Stimulated activated CD8-positive, alpha-beta memory T cell treated with anti-CD3 and anti-CD28 coated beads, Interleukin-7, amount 100 ng/mL, for 4 hours (primary cell): ENCODE measurements at places on chromosomes 7 and 10.

DNA sequence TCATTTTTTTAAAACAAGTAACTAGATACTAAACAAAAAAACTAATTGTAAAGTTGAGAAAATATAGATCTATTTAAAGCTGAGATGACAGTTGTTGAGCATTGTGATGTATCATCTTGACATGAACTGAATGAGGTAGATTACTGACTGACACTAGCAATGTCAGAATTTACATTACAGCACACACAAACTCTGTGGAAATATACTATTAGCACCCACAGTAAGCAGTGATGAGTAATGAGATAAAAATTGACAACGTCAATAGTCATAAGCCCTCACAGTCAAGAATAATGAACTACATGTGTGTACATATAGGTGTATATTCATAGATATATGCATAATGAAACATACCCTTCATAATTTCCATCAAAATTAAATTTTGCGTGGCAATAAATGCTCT is 368.4 kb downstream of the TFEC start:
- DNase-seq = no peak

DNA sequence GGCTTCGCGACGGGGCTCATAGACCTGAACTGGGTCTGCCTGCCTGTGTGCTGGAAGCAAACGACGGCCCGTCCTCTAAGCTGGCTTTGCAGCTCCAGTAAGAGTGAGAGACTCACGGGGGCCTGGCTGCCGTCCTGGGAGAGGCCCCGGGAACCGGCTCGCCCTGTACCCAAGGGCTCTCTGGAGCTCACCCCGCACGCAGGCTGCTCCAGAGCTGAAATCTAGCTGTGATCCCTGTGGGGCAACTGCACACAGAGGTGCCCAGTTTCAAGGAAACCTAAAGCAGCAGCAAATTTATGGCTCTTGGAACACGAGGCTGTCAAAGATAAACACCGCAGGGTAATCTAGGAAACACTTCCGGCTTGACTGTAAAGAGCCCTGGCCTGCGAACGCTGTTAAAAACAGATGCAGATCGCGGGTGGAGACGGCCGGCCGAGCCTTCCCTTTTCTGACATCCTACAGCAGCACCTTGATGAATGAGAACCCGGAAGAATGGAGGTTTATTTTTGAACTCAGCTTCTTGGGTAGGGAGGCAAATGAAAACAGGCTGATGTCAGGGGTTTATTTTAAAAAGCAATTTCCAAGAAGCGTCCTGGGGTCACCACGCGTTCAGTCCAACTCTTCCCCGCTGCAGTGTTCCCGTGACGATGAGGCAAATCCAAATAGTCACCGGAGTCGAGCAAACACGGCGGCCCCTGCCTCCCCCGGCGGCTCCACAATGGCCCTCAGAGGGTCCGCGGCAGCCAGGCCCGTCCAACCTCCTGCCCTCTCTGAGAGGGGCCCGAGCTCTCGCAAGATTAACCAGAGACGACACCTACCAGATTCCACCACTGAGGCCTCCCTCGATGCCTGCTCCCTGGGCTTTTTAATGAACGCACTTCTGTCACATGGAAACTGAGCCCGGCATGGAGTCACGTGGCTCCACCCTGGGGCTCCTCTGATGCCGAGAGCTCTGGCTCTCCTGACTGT is 29.6 kb downstream of the AMZ1 start:
- no peak for DNase-seq

DNA sequence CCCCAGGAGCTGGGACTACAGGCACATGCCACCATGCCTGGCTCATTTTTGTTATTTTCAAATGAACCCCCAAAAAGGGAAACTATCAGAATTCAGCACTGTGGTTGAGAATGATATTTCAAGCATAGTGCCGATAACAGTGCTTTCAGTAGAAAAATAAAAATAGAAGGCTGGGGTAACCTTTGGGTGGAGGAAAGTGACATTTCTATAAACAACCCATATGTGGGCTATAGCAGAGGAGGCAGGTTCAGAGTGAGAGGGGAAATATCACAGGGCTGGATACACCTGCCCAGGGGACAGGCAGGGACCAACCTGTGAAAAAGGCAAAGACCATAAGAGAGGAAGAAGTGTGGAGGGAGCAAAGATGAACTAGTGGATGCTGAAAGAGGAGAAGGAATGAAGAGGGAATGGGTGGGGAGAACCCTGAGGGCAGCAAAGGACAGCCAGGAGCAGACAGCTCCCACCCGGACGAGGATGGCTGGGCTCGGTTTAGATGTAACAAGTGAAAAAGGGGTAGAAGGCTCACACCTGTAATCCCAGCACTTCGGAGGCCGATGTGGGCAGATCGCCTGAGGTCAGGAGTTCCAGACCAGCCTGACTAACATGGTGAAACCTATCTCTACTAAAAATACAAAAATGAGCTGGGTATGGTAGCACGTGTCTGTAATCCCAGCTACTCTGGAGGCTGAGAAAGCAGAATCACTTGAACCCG is 56.5 kb downstream of the MAP3K8 start:
- DNase-seq = no peak

- DNase-seq = no peak
Measured at GRCh38 chr7:158802535-158803366, 26.6 kb downstream of the ESYT2 start.

GRCh38 chr10:132477398-132478340 is 59.9 kb upstream of the INPP5A start:
- DNase-seq = no peak

- no peak for DNase-seq
Measured at GRCh38 chr7:33940503-33940902, 35.2 kb downstream of the BMPER start.

GRCh38 chr7:28106321-28106829 is 74.2 kb downstream of the JAZF1 start:
- DNase-seq = no peak

GRCh38 chr10:30928742-30929141 is 102.9 kb downstream of the ZNF438 start:
- no peak for DNase-seq

DNA sequence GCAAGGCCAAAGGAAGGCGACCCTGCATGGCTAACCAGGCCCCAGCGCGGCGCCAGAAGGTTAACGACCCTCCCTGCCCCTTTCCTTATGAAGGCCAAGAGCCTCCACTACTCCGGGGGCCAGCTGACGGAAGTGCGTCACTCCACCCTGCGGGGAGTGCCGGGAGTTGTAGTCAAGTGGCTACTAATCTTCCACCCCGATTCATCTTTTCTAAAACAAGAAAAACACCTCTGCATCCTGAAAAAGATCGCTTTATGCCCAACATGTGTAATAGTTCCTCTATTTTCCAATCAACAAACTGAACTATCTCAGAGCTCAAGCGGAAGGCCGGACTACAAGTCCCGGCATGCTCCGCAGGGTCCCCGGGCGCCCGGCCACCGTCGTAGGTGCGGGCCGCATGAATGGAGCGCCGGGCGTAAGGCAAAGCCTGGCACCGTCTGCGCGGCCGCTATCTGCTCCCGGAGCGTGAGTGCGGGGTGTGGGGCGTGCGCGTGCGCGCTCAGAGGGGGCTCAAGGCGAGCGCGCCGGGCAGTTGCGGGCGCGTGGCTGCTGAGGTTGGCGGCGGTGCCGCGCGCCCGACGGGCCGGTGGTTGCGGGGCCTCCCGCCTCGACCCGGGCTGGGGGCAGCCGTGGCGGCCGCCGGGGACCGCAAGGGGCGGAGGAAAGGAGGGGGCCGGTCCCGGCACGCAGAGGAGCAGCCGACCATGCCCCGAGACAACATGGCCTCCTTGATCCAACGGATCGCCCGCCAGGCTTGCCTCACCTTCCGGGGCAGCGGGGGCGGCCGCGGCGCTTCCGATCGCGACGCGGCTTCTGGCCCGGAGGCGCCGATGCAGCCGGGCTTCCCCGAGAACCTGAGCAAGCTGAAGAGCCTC is at the start of gene ADO:
ADO (plus strand) TSS at position 365 of the 875 bp plus-strand sequence; CDS start at position 705, 340 bp downstream.
- no peak for DNase-seq

DNA sequence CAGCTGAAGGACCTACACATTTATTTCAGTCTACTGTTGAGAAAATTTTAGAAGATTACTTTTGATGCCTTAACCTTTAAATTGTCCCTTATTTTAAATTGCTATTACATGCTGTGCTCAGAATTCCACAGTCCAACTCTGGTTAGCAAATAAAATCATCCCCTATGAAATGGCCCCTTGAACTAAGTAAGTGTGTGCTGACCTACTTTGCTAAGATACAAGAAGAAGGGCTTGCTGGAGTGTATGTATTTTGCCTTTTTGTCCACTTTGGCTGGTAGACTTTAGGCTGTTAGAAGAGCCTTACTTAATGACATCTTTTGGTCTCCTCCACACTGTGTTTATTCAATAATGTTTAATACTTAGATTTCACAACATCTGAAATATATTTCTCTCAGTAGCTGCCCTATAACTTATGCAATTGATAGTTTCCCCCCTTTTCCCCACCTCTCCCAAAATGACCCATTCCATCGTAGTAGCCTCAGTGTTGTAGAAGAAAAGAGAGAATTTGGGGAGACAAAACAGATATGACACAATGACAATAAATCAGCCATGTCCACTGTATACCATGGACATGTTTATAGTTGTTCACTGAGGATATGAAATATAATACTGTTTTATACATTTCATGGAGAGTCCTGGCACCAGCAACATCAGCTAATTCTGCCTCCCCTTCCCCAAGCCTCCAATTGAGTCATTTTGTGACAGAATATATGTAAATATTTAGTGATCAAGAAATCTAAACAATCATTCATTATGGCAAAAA is 107.8 kb upstream of the ASAH2 start:
- no peak for DNase-seq
